Cardiac muscle cell (in vitro differentiated cells and primary cell): ENCODE measurements at places on chromosomes 3 and 15. TPM values are rescaled to one million over a fixed set of nuclear protein-coding genes. Genes with fewer than 3 reads are reported as not detected.
A peak's percentile ranks its signal among the peaks of the same experiment; 100 is the strongest.

DNA sequence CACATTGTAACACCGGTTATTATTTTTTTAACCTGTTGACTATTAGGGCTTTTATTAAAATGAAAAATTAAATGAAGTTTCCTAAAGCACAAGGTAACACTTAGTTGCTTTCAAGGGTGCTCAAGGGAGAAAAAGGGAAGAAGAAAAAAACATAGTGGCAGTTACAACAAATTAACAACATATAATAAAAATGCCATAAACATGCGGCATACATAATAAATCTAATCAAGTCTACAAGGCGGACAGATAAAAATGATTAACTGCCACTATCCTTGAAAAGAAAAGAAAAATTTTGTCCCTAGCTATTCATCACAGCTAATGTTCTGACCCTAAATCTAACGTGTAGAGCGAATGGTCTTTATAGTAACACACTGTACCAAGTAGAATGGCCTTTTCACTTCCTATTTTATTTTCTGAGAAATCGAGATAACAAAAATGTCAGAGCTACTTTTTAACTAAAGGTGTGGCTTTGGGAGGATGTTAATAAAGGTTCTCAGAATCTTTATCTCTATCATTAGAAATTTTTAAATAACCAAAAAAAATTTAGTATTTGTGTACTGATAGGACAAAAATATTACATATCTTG lies 194.9 kb downstream of the FOXP1 start:
- no peak overlapping the region for H3K4me3 ChIP-seq
- H3K36me3 ChIP-seq, result no peaks in the 10 kb centered on the region
- H3K4me1 ChIP-seq, result peaks cover 19% of the 10 kb centered on the region
- H3K27me3 ChIP-seq, result no peaks in the 10 kb centered on the region
- DNase-seq, result no peak
- H3K27ac ChIP-seq, result no peak overlapping the region

- peaks cover 63% of the 10 kb centered on the region for H3K4me1 ChIP-seq
- peak overlapping the region; percentile 40 for H3K4me3 ChIP-seq
- no peaks in the 10 kb centered on the region for H3K36me3 ChIP-seq
- peak; percentile 79 for DNase-seq
- peak overlapping the region; percentile 96 for H3K27ac ChIP-seq
These were observed 278.0 kb downstream of the FOXP1 start for GRCh38 chr3:71305231-71306206.

DNA sequence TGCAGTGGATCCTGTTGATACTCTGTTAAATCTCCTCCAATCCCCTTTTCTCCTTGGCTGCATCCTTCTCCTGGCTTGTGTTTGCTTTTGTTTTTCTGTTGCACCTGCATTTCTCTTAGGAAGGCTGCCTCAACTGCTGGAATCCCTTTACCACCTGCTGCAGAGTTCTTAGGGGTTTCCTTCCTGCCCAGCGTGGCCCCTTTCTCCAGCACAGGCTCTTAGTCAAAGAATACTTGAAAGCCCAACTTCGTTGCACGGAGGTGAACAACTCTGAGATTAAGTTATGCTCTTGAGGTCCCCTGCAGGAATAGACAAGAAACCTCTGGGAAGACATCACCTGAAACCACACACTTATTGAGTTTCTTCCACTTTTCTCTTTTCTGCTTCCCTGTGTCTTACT lies 121.6 kb upstream of the GRM7 start:
- no peak for DNase-seq
- no peak overlapping the region for H3K27ac ChIP-seq
- no peak overlapping the region for H3K4me3 ChIP-seq
- peaks cover 16% of the 10 kb centered on the region for H3K4me1 ChIP-seq
- no peaks in the 10 kb centered on the region for H3K27me3 ChIP-seq

PLCB2 gene
- 16.9 and 41.2 TPM in 2 replicates for total RNA-seq

ARL13B gene
- 5.4 and 6.8 TPM in 2 replicates for total RNA-seq

KCTD6 gene
- 15.7 and 17.6 TPM in 2 replicates for total RNA-seq

DNA sequence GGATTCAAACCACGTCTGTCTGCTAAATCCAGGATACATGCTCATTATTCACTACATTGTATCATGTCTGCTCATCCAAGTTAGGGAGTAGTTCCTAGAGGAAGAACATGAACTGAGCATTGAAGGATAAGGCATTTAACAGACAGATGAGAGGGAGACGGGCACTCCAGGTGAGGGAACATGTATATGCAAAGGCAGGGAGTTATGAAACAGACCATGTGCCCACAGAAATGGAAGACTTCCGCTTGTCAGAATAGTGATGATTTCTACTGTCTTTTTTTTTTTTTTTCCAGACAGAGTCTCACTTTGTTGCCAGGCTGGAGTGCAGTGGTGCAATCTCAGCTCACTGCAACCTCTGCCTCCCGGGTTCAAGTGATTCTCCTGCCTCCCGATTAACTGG lies 5.0 kb upstream of the NDUFAF1 start:
- H3K27me3 ChIP-seq, result no peaks in the 10 kb centered on the region
- no peak overlapping the region for H3K27ac ChIP-seq
- H3K36me3 ChIP-seq, result no peaks in the 10 kb centered on the region
- no peaks in the 10 kb centered on the region for H3K4me1 ChIP-seq

DNA sequence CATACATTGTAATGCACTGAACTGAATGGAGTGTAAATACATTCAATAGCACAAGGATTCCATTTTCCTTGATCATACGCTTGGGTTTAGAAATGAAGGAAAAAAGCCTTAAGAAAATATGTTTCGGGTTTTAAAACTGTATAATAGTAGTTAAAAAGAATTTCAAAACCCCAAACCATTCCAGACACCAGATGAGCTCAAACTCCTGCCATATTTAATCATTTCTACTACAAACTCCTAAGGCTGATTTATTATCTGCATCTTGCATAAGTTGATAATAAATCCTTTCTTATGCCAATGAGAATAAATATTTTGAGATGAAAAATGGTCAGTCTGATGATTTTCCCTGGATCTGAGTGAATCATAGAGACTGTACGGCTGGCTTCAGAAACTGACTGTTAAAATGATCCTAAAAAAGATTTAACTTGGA lies 51.0 kb downstream of the NR1D2 start:
- H3K27ac ChIP-seq, result no peak overlapping the region
- no peaks in the 10 kb centered on the region for H3K27me3 ChIP-seq
- DNase-seq, result no peak
- no peak overlapping the region for H3K4me3 ChIP-seq
- H3K4me1 ChIP-seq, result peaks cover 23% of the 10 kb centered on the region
- H3K36me3 ChIP-seq, result no peaks in the 10 kb centered on the region

DNA sequence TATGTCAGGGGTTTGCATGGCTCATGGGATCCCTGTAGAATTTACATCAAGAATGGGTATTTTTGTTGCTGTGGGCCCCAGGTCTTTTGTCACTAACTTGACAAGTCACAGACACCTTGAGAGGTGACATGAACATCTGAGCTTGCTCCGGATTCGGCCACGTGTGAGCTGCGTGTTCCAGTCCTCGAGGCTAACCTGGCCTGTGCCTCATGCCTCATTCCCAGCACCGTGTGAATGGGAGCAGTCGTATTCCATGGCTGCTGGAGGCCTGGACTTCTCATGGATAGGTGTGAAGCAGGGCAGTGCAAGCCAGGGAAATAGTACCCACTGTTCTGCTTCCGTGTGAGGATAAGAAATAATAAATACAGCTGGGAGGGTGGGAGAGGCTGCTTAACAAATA lies 423.5 kb downstream of the OCA2 start:
- H3K36me3 ChIP-seq, result no peaks in the 10 kb centered on the region
- H3K27ac ChIP-seq, result no peak overlapping the region
- H3K4me3 ChIP-seq, result no peak overlapping the region

DNA sequence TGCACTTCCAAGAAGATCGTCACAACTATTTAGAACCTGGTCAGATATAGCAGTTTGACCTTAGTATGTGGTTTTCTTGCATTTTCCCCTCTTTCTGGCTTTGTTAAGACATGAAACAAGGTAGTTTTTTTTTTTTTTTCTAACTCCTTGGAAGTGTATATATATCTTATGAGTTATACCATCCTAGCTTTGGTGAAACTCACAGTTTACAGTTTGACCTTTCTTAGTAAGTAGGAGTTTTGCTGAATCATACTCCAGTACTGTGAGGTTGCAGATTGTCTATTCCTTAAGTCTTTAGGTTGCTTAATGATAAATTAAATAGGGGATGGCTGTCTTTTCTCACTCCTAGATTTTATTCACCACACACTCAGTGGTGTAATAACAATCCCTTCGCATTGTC lies 325.0 kb downstream of the RBMS3 start:
- no peak overlapping the region for H3K27ac ChIP-seq
- no peak overlapping the region for H3K4me3 ChIP-seq

DNA sequence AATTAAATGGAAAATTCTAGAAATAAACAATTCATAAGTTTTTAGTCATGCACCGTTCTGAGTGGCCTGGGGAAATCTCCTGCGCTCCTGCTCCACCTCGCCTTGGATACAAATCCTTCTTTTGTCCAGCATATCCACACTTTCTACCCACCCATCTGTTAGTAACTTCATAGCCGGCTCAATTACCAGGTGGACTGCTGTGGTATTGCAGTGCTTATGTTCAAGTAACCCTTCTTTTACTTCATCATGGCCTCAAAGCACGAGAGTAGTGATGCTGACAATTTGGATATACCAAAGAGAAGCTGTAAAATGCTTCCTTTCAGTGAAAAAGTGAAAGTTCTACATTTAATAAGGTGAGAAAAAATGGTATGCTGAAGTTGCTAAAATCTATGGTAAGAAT lies 142.3 kb upstream of the CHL1 start:
- H3K27ac ChIP-seq, result no peak overlapping the region
- no peaks in the 10 kb centered on the region for H3K36me3 ChIP-seq
- no peaks in the 10 kb centered on the region for H3K27me3 ChIP-seq
- no peak for DNase-seq
- H3K4me1 ChIP-seq, result no peaks in the 10 kb centered on the region

GRCh38 chr3:186605561-186606545 lies 7.0 kb upstream of the AHSG start:
- no peak overlapping the region for H3K27ac ChIP-seq
- DNase-seq, result no peak
- H3K27me3 ChIP-seq, result no peaks in the 10 kb centered on the region
- H3K4me3 ChIP-seq, result no peak overlapping the region

- H3K4me3 ChIP-seq, result no peak overlapping the region
- no peaks in the 10 kb centered on the region for H3K36me3 ChIP-seq
- no peak for DNase-seq
- no peak overlapping the region for H3K27ac ChIP-seq
These were observed 7.4 kb downstream of the FGF12 start for GRCh38 chr3:192719964-192720363.

- H3K27ac ChIP-seq, result no peak overlapping the region
- no peaks in the 10 kb centered on the region for H3K36me3 ChIP-seq
- peak; percentile 68 for DNase-seq
These were observed 256.5 kb downstream of the THRB start for GRCh38 chr3:24237971-24238706.

- no peak for DNase-seq
- H3K27ac ChIP-seq, result no peak overlapping the region
- H3K4me3 ChIP-seq, result no peak overlapping the region
- H3K36me3 ChIP-seq, result no peaks in the 10 kb centered on the region
- H3K4me1 ChIP-seq, result peaks cover 10% of the 10 kb centered on the region
These were observed 6.6 kb upstream of the ATP2B2 start for GRCh38 chr3:10511809-10512494.

HYAL3 gene
- total RNA-seq, result 3.6 and 6.4 TPM in 2 replicates
